ENCODE measurements at places on chromosomes 3 and 15. TPM values are rescaled to one million over a fixed set of nuclear protein-coding genes. Genes with fewer than 3 reads are reported as not detected.
A peak's percentile ranks its signal among the peaks of the same experiment; 100 is the strongest.

DNA sequence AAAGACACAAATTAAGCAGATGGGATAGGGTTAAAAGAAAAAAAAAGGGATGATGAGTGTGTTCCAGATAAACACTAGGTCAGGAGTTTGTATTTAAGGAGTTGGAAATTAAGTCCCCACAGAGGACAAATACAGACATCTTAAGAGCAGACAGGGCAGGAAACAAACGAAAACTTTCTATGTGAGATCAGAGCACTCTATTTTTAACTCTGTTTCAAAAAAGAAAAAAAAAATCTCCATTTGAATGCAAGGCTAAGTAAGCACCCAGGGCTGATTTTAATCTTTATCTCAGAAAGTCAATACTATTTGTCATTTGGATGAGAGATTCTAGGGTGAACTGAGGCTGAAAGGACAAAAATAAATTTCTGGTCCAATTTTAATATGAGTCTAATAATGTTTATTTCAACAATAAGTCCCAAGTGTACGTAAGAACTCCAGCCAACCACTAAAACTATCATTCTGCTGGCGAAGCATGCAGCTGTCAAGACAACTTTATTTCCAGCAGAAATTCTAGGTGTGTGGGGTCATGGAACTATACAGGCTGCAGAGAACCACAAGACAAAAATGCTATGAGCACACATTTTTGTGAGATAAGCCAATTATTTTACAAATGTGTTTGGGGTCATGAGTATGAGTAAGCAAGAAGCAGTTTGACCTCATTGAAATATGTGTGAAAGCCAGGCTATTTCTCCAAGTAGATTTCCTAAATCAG lies 186.1 kb downstream of the FMN1 start:
- no peaks in the 10 kb centered on the region for H3K27me3 ChIP-seq
- H3K4me3 ChIP-seq, result no peak overlapping the region
- H3K4me1 ChIP-seq, result no peaks in the 10 kb centered on the region
- no peak overlapping the region for H3K27ac ChIP-seq
- no peak for DNase-seq

- no peaks in the 10 kb centered on the region for H3K27me3 ChIP-seq
- H3K36me3 ChIP-seq, result no peaks in the 10 kb centered on the region
- no peaks in the 10 kb centered on the region for H3K4me1 ChIP-seq
- H3K4me3 ChIP-seq, result no peak overlapping the region
- H3K27ac ChIP-seq, result no peak overlapping the region
- no peak for DNase-seq
Measured at GRCh38 chr3:61173676-61174075, 77.6 kb downstream of the FHIT start.

- H3K36me3 ChIP-seq, result no peaks in the 10 kb centered on the region
- H3K4me1 ChIP-seq, result no peaks in the 10 kb centered on the region
- no peak overlapping the region for H3K4me3 ChIP-seq
- DNase-seq, result no peak
Measured at GRCh38 chr3:28601291-28601690, 252.7 kb upstream of the AZI2 start.

DNA sequence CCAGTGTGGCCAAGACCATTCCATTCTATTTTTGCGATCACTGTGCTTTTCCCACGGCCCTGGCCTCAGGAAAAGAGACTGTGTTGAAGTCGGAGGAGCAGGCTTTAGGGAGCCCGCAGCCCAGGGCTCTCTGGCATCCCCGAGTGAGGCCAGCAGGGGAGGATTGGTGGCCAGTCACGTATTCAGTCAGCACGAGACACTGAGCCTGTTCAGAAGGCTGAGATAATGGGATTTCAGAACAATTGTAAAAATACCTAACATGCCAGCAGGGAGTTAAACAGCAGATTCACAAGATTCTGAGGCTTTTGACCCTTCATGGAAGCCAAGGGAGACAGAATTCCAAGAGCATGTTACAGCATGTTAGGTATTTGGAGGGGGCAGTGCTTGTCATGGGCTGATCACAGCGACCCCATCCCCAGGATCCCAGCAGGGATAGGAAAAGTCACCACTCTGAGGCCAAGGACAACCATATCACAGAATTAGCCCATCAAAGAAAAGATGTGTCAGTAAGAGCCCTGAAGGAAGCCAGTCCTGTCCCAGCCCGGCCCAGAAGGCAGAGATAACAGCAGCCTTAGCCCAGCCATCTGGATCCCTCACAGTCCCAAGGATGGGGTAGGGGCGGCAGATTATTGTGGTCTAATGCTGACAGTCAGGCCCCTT lies 40.6 kb downstream of the AMOTL2 start:
- no peak for DNase-seq
- H3K4me3 ChIP-seq, result no peak overlapping the region
- peaks cover 20% of the 10 kb centered on the region for H3K4me1 ChIP-seq
- peak overlapping the region; percentile 3 for H3K27ac ChIP-seq
- H3K36me3 ChIP-seq, result no peaks in the 10 kb centered on the region
- H3K27me3 ChIP-seq, result no peaks in the 10 kb centered on the region

- peaks cover 5% of the 10 kb centered on the region for H3K4me1 ChIP-seq
- no peak overlapping the region for H3K4me3 ChIP-seq
- no peak overlapping the region for H3K27ac ChIP-seq
- no peak for DNase-seq
Measured at GRCh38 chr15:57196865-57197264, 179.4 kb upstream of the CGNL1 start.

- H3K4me3 ChIP-seq, result no peak overlapping the region
- no peaks in the 10 kb centered on the region for H3K4me1 ChIP-seq
- no peaks in the 10 kb centered on the region for H3K36me3 ChIP-seq
- DNase-seq, result no peak
- no peak overlapping the region for H3K27ac ChIP-seq
Measured at GRCh38 chr3:23659274-23659673, 146.5 kb upstream of the UBE2E1 start.

- no peak for DNase-seq
- H3K27me3 ChIP-seq, result no peaks in the 10 kb centered on the region
- H3K4me1 ChIP-seq, result peaks cover 8% of the 10 kb centered on the region
- H3K4me3 ChIP-seq, result no peak overlapping the region
- H3K36me3 ChIP-seq, result no peaks in the 10 kb centered on the region
Measured at GRCh38 chr3:61908382-61908781, 347.0 kb downstream of the PTPRG start.

DNA sequence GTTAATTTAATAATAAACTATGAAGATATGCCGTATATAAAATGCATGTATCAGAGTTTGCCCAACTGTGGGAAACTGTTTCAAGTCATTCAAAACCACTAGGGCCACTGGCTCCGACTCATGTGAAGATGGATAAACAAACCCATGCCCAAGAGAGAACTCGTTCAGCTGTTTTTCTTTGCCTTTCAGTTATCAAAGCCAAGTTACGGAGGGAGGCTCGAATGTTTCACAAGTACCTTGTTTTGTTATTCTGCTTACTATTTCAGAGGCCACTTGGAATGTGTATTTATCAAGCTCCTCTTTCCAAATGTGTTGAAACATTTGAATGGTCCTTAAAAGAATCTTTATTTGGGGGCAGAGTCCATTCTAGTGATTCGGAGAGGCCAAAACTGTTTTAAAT lies 82.1 kb downstream of the DUT start:
- H3K36me3 ChIP-seq, result peaks cover 8% of the 10 kb centered on the region
- H3K27ac ChIP-seq, result no peak overlapping the region
- DNase-seq, result no peak
- no peaks in the 10 kb centered on the region for H3K27me3 ChIP-seq
- no peak overlapping the region for H3K4me3 ChIP-seq

DNA sequence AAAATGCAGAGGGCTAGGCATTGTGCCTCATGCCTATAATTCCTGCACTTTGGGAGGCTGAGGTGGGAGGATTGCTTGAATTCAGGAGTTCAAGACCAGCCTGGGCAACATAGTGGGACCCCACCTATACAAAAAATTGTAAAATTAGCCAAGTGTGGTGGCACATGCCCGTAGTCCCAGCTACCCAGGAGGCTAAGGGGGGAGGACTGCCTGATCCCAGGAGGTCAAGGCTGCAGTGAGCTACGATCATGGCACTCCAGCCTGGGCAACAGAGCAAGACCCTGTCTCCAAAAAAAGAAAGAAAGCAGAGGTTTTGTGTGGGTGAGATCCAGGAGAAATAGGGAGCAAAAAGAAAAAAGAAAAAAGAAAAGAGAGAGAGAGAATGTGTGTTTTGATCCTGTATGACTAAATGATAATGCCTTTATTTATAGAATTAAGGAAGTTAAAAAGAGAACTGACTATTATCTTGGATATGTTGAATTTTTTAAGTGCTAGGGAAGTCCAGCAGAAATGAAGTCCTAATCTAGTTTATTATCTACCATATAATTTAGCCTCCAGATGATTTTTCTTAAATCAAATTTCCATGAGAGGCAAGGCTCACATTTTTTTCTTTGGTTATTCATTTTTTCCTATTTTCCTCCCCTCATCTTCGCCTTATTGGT lies 4.8 kb downstream of the TTBK2 start:
- H3K36me3 ChIP-seq, result no peaks in the 10 kb centered on the region
- H3K27ac ChIP-seq, result no peak overlapping the region
- no peak overlapping the region for H3K4me3 ChIP-seq
- H3K4me1 ChIP-seq, result no peaks in the 10 kb centered on the region
- no peaks in the 10 kb centered on the region for H3K27me3 ChIP-seq
- DNase-seq, result no peak

DNA sequence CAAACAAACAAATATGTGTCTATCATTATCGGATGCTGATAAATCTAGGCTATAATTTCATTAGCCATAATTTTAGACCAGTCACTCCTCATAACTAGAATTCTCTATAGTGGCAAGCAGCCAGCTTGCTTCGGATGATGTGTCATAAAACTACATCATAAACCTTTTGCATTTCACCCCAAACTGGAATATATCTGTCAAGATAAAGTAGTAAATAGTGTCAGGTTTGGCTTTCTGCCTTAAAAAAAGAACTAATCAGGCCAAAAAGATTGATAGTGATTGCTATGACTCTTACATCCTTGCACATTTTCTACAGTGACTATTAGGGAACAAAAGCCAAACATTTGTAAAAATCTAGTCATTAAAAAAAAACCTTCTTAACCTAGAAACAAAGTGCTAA lies 51.0 kb downstream of the DPPA2 start:
- H3K36me3 ChIP-seq, result no peaks in the 10 kb centered on the region
- H3K4me3 ChIP-seq, result no peak overlapping the region

DNA sequence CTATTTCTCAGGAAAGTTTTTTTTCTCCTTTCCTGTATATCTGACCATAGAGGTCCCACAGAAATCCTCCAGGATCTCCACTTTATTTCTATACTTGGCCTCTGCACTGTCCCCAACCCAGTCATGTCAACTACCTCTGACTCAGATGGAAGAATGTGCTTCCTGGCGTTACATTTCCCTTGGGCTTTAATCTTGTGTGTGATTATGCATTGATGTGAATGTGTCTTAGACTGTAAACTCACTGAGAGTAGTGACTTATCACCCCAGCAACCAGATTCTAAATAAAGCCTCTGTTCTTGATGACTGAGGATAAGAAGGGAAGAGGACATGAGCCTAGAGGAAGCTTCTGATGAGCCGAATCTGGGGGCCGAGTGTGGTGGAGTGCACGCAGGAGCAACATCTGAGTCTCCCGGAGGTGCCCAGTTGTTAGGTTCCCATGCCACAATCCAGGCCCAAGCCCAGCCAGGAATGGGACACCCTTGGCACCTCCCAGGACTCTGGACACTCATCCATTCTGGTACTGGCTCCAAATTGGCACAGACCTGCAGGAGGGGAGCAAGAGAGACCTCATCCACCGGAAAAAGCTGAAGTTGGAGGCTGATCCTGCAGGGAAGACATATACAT lies 32.1 kb upstream of the HEG1 start:
- H3K4me3 ChIP-seq, result no peak overlapping the region
- DNase-seq, result no peak
- no peak overlapping the region for H3K27ac ChIP-seq

DNA sequence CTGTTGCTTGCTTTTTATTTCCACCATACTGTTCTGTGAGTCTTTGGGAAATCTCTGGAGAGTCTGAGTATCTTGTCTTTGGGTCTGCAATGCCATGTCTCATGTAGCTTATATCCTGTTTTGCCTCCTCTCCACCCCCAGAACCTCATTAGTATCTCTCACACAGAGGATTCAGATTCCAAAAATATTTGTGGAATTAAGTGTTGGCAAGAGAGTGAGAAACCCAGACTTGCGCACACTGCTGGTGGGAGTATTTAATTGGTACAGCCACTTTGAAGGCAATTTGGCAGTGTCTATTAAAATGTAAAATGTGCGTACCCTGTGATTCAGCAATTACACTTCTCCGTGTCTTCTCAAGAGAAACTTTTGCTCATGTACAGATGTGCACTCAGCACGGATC lies 68.6 kb downstream of the ZNF621 start:
- no peak overlapping the region for H3K4me3 ChIP-seq
- no peaks in the 10 kb centered on the region for H3K27me3 ChIP-seq

DNA sequence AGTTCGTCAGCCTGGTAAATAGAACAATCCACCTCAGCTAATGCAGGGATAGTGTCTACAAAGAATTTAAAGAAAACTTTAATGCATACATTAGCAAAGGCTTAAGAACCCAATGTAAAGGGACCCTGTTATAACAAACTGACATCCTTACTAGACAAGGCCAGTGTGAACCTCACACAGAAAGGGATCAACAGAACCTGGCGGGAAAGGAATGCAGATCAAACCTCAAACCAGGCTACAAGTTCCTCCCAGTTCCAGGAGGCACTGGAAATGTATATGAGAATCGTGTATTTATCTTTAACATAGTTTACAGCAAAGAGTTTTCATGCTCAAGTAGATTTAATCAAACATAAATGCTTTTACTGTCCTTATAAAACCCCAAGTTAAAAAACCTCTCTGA lies 37.6 kb upstream of the ATP11B start:
- H3K4me3 ChIP-seq, result no peak overlapping the region
- no peak for DNase-seq
- no peaks in the 10 kb centered on the region for H3K36me3 ChIP-seq
- H3K27ac ChIP-seq, result no peak overlapping the region

GRCh38 chr15:99326235-99326634 lies 75.0 kb downstream of the LRRC28 start:
- H3K36me3 ChIP-seq, result no peaks in the 10 kb centered on the region
- H3K27ac ChIP-seq, result no peak overlapping the region
- H3K27me3 ChIP-seq, result no peaks in the 10 kb centered on the region
- no peak overlapping the region for H3K4me3 ChIP-seq
- DNase-seq, result no peak

DNA sequence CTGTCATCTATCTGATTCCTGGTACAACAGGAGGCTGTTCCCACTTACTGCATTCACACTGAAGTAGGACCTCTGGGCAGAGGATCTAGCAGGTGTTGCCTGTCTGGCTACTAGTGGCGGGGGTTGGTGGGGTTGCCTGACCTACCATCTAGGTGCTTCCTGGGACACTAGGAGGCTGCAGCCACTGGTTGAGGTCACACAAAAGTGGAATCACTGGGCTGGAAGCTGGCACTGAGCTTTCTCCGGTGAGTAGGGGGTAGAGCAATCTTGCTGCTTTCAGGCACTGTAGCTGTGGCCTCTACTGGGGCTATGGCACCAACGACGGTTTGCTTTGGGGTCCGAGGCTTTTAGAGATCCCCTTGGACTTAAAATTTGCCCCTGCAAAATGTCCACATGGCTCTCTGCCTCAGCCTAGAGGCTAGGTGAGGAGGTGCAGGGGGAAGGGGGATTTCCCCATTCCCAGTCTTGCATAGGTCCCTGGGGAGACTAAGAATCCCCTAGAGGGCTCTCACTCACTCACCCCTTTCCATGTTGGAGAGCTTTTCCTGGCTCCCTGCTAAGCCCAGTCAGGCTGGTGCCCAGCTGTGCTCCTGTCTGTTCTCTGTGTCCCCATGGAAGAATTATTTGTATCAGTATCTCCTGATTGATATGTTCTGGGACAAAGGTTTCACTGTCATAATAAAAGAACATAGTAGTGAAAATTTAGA lies 397.7 kb upstream of the EPHA6 start:
- no peak for DNase-seq
- H3K27me3 ChIP-seq, result no peaks in the 10 kb centered on the region
- no peaks in the 10 kb centered on the region for H3K4me1 ChIP-seq
- no peaks in the 10 kb centered on the region for H3K36me3 ChIP-seq
- no peak overlapping the region for H3K4me3 ChIP-seq
- H3K27ac ChIP-seq, result no peak overlapping the region

SLC2A2 gene
- total RNA-seq, result not detected

EPB42 gene
- 9.5 TPM for total RNA-seq

REC114 gene
- total RNA-seq, result not detected

MAGEF1 gene
- total RNA-seq, result 46.6 TPM
